MV-4-11 (cell line): ENCODE measurements at places on chromosomes 2 and 18.

DNA sequence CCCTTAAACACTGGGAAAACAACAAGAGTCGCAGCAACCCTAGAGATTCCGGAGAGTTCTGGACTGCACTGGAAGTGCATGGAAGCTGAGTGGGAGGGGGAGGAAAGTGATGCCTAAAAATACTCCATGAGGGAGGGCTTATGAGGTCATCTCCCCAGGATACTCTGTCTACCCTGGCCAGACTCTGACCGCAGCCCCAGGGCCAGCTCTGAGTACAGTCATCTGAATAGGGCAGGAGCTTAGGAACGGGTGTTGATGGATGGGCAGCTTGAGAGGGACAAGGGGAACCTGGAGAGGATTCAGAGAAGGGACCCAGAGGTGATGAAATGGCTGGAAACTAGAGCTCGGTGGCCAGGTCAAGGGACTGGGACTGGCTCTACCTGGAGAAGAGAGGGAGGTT lies 79.3 kb upstream of the IGFBP5 start:
- DNase-seq: no peak

DNA sequence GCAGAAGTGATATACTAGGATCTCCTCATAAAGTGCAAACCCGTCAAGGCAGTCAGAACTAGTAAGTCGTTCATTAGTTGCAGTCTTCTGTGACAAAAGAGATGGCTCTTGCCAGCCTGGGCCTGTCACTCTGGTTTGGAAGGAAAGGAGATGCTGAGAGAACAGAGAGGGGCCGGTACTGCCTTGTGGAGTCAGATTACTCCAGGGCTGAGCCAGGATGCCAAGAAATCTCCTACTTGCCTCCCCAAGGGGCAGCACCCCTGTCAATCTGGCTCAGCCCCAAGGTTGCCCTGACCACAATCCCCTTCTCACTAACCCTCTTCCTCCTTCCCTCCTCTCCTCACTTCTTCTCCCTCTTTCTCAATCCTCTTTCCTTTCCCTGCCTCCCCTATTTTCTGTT lies 62.9 kb upstream of the ASPRV1 start:
- no peak for DNase-seq

DNA sequence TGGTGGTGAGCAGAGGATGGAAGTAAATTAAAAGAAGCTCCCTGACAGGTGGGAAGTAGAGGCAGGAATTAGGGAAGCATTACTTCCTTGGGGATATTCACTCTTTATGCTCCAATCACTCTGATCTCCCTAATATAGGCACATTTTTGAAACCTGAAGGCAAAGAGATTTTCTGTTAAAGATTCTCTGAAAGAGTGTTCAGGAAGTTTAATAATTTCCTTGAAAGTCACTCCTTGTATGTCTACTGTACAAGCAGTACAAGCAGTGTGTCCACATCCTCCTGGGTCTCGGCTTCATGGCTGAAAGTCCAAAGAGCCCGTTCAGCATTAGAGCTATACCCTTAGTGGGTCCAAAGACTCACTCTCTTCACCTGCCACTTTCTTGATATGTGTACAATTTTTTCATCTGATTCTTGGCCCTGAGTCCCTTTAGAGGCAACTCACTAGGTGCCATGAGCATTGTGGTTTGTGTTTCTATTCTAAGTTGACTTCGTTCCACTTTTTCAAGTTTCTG lies 60.2 kb downstream of the AAK1 start:
- no peak for DNase-seq

- DNase-seq: no peak
Measured at GRCh38 chr2:209348433-209348832, 75.4 kb upstream of the MAP2 start.

- no peak for DNase-seq
Measured at GRCh38 chr2:176508984-176509740, 239.9 kb downstream of the MTX2 start.

GRCh38 chr2:26337298-26337697 lies 8.6 kb upstream of the SELENOI start:
- no peak for DNase-seq

GRCh38 chr18:63676526-63677323 lies 15.0 kb upstream of the SERPINB3 start:
- peak; percentile 43 for DNase-seq

- DNase-seq: no peak
Measured at GRCh38 chr2:207226671-207227061, 60.9 kb upstream of the KLF7 start.

GRCh38 chr2:175684466-175684865 lies 317.6 kb downstream of the LNPK start:
- DNase-seq: no peak

GRCh38 chr2:6881046-6881445 lies 3.5 kb downstream of the RSAD2 start:
- no peak for DNase-seq

DNA sequence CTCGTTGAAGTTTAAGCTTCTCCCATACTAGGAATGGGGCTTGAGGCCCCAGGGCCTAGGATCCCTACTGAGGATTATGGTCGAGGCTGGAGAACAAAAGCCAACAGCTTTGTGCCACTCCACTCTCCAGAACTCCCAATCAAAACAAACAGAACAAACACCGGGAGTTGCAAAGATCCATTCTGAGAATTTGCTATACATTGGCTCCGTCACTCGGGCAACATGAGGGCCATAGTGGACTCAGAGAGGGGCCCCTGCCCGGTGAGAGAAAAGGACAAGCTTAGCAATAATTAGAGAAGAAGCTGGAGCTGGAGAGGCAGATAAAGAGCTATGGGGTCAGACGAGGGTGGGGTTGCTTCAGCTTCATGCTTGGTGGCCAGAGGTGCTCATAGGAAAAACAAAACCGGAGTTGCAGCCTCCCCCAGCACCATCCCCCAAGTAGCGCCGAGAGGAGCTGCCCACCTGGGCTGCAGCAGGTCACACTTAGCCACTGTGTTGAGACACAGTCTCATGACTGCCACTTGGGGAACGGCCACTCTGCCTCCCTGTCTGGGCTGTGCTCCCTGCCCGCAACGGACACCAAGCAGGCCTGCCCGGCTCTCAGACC lies 142.3 kb upstream of the HAAO start:
- DNase-seq: no peak

DNA sequence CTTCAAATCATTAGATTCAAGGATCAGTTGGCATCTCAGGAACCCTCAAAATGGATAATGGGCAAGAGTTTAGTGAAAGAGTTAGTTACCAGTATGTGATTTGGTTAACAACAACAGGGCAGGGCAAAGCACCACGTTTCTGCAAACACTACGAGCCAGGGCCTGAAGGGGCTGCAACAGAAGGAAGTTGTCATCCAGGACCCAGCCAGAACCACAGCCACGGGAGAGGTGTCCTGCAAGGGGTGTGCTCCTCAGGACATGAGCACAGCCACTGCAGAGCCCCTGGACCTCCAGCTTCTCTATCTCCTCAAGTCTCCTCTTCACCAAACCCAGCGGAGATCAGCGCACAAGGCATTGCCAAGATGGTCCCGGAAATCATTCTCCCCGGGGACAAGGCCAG lies 173.3 kb upstream of the PIEZO2 start:
- DNase-seq: no peak

DNA sequence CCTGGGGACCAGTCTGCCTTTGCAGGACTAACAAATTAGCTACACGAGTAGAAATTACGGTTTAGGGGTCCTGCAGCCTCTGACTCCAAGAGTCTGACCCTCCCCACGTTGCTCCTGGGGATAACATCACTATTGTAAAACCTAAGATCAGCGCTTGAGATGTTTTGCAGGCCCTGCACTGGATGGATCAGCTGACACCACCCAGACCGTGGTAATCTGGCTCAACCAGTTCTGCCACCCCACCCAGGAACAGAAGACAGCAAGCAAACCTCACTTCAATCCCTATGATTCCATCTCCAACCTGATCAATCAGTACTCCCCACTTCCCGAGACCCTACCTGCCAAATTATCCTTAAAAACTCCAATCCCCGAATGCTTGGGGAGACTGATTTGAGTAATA lies 31.7 kb downstream of the NGEF start:
- DNase-seq: no peak

GRCh38 chr2:187873132-187873531 lies 318.9 kb upstream of the TFPI start:
- no peak for DNase-seq

DNA sequence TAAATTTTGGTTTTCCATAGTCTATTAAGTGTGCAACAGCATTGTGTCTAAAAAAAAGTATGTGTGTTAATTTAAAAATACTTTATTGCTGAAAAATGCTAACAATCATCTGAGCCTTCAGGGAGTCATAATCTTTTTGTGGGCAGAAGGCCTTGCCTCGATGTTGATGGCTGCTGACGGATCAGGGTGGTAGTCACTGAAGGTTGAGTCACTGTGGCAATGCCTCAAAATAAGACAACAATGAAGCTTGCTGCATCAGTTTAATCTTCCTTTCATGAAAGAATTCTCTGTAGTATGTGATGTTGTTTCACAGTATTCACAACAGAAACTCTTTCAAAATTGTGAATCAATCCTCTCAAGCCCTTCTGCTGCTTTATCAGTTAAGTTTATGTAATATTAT lies 31.3 kb downstream of the HDHD2 start:
- DNase-seq: no peak

DNA sequence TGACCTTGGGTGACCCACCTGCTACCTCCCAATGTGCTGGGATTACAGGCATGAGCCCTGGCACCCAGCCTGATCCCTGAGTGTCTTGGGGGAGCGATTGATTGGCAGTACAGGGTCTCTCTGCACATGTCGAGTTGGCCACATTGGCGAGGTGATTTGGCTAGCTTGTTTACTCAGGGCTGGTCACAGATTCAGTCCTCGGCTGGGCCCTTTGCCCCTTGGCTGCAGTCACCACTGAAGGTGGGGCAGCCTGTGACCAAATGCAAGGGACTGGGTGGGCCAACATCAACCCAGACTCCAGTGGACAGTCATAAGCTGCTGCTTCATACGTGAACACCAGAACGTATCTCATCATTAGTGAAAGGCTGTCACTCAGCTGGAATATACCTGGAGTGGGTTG lies 114.9 kb downstream of the ZNF532 start:
- no peak for DNase-seq

GRCh38 chr2:42974721-42975717 lies 182.6 kb upstream of the HAAO start:
- peak; percentile 29 for DNase-seq

DNA sequence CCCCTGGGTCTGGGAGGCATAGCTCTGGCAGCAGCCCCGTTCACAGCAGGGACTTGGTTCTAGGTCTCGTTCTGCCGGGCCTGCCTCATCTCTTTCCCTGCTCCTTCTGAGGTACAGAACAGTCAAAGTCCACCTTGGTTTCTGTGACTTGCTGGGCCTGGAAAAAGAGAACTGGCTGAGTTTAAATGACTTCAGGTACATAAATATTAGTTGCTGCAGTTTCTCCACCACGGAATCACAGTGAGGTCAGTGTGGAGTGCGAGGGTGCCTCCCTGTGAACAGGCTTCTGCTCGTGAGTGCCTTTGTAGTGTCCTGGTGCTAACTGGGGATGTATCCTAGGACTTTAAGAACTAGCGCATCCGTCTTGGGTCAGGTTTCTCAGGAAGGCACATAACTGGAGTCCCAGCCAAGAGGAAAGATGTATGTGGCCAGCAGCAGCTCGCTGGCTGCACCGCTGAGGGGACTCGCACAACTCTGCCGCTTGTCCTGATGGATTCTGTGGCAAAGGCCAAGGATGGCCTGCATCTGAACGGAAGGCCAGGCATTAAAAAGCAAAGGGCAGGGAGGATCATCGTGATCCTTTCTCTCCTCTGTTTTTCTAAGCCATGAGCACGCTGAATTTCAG lies 188.6 kb downstream of the SH3RF3 start:
- no peak for DNase-seq

DNA sequence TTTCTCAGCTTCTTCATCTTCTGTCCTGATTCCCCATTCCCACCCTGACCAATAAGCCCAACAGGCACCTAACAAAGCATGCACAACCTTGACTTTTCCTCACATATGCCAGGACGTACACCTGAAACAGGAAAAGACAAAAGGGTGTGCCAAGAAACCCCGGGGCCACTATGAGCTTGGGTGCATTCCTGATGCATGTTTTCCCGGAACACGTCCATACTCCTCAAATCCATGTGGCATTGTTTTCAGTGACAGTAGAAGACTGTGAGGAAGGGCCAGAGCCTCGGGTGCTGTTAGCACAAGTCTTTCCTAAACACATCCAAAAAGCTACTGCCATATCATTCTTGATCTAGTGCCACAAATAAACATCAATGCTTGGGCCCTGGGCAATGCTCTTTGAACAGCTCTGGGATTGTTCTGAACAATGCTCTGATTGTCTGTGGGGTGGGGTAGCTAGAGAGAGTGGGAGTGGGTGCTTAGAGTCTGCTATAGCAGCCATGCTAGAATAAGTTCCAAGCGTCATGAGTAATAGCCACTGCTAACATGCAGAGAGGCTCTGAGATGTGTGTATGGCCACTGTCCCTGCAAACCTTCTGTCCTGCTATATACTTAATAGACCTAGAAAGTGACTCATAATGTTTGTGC lies 181.7 kb upstream of the CRIM1 start:
- no peak for DNase-seq

GRCh38 chr18:60880184-60880583 lies 453.0 kb upstream of the CDH20 start:
- no peak for DNase-seq

GRCh38 chr2:61465045-61465444 lies 5.8 kb downstream of the USP34 start:
- DNase-seq: no peak

DNA sequence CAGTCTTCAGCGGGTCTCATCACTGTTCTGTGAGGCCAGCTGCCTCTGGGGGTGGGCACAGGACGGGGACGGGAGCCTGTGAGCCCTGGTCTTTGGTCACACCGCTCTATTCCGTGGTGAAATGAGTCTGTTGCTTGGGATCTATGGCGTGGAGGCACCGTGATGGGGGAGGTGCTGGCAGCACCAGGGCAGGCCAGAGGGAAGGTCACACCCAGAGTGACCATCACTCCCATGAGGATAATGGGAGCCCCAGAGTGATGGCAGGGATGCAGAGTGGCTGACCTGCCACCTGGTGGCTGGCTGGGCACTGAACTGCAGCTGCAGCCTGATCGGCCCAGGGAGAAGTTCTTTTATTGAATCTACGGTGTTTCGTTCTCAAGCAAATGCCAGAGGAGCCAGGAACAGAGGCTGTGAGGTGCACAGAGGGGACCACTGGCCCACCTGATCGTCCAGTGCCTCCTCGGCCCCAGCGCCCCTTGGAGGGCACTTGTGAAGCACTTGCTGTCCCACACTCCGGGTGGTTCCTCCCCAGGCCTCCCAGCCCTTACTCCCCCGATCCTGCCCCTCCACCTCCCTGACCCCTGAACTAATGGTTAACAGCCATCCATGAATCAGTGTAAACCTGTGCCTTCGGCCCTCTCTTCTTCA lies 17.9 kb downstream of the KCNIP3 start:
- no peak for DNase-seq
